GM20000 (cell line): ENCODE measurements at places on chromosomes 12 and 14.

DNA sequence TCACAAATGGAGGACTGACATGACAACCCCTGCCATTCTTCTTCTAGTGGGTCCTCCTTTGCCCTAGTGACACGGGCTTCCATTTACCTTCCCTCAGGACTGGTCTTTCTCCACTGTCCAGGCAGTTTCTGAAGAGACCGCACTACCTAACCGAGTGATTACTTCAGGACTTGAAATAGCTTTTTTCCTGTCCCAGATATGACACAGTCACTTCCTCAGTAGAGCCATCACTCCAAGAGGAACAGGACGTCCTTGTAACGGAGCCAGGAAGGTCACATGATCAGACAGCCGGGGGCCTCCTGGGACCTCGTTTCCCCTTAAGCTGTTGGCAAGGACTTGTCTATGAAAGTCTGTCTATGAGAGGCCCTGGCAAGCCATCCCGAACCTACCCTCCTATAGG is 62.3 kb downstream of the FOS start:
- no peak for DNase-seq

GRCh38 chr14:92726135-92726932 is 22.1 kb downstream of the LGMN start:
- no peak for DNase-seq

DNA sequence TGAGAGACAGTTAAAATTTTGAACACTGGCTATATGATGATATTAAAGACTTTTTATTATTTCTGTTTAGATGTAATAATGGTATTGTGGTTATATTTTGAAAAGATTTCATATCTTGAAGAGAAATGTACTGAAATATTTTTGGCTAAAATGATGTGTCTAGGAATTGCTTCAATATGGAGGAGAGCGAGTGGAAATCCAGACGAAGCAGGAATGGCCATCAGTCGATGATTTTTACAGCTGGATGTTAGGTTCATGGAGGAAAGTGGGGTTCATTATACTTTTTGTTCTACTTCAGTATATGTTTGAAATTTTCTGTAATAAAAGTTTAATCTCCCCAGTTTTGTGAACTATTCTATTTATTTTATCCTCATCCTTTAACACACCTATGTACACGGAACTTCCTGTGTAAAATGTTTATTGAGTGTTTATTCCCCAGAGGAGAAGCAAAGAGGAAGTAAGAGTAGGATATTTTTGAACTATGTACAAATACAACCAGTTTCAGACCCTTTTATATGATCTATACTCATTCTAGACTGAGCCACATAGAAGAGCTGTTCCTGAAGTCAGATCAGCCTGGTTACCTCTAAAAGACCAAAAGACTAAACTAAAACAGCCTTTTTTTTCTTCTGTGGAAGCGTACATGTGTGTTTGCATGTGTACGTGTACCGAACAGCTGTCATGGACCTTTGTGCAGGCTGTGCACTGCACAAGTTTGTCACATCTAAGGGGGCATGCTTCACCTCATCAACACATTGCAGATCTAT is 211.0 kb upstream of the NUDT4 start:
- peak; percentile 34 for DNase-seq

DNA sequence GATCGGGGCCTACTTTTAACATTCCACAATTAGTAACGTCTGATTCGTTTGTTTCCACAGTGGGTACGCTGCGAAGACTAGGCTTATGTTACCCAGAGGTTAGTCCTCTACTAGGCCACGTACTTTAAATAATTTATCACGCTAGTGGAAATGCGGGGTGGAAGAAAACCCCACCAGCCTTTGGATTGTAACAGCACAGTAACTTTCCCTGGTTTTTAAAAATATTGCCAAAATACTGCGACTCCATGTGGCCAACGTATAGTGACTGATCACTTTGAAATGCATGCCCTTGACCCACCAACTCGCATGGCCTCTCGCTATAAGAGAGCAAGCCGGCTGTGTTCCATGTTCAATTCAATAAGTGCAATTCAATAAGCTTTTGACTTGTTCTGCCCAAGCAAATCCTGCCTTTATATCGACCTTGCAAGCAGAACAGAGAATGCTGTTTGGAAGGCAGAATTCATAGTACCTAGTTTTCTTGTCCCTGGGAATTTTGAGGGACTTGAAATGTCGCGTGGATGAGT is 882 bp upstream of the GTF2A1 start:
- no peak for DNase-seq

GRCh38 chr12:94193168-94193567 is 44.8 kb downstream of the PLXNC1 start:
- no peak for DNase-seq

DNA sequence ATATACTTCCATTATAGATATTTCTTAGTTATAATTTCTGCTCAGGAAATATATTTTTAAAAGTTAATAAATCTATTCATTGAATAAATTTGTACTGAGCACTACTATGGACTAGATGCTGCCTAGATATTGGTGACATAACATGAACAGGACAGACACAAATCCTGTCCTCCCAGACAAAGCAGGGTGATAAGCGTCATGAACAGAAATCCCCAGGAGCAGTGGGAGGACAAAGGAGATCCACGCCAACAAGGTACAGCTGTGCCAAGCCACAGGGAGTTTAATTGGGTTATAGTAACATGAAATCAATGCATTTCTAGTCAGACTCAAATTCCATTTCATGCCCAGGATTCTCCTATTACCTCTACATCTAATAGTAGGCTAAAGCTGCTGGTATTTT is 171.8 kb upstream of the CPNE8 start:
- no peak for DNase-seq

GRCh38 chr12:21695986-21696385 is 38.3 kb upstream of the LDHB start:
- no peak for DNase-seq

DNA sequence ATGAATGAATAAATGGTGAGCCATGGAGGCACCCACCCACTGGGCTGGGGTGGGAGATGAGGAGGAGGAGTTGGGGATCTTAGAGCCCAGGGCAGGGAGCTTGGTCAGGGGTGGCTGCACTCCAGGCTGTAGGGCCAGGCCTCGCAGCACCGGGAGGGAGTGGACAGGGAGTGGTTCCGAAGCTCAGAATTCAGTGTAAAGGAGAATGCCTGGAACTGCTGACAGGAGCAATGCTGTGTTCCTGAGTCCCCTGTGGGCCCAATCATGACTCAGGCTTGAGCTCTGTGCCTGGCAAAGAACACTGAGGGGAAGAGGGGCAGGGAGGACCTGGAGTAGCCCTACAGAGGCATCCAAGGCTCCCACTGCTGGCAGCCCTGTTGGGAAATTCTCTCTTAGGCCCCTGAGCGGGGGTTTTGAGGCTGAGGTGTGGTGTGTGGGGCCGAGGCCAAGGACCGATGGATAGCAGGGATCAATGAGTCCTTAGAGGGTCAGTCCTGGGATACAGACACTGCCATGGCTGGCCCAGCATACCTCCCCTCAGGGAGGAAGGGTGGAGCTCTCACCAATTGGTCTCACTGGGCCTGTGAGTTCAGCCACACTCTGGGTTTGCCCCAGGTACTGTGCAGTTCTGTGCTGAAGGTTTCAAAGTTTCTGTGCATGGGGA is 9.5 kb upstream of the RABGGTA start:
- no peak for DNase-seq

DNA sequence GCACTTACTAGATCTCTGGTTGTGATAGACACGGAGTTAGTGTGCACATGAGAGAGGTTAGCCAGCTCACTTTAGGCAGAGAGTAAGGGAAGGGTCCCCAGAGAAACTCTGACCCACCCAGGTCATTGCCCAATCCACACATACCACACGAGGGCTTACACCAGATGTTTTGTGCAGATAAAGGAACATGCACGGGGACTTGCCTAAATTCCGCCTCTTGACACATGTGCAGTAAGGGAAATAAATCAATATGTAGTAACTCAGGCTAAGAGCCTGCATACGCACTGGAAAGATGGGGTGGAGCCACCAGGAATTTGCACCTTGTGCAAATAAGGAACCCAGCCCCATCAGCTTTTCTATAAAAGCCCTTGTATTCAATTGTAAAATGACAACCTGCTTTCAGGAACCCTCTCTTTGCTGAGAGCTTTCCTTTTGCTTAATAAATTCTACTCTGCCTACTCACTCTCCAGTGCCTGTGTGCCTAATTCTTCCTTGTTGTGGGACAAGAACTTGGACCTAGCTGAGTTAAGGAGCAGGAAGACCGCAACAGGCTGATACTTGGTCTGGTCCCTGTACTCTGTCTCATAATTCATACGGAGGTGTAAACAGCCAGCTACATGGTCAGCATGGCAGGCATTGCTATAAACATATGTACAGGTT is 120.2 kb downstream of the EMP1 start:
- no peak for DNase-seq

DNA sequence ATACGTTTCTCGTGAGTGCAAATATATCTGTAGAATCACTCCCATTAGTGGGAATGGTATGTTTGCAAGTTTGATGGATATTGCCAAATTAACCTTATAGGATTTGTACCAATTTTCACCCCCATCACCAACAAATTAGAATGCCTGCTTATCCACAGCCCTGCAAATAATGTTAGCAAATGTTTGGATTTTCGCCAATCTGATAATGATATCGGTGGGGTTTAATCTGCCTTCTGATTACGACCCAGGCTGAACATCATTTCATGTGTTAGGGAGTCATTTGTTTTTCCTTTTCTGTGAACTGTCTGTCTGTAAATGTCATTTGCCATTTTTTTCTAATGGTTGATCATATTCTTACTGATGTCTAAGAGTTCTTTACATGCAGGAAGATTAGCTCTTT is 4.1 kb upstream of the DAZAP2 start:
- no peak for DNase-seq

DNA sequence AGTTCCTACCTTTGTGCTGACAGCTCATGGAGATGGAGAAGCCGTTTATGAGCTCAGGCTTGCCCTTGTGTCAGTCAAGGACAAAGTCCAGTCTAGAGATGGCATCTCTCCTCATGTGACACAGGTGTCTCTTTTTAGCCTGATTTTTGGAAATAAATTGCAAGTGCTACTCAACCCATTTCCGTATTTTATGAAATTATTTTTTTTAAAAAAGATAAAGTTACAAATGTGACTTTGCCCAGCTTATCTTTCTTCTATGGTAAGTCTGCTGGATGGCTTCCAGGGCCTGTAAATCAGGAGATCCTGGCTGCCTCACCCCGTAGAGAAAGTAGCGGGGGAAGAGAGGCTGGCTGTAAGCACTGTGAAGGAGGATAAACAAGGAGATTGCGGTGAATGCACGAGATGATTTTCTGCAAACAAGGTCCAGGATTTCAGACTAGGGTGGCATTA is 169.7 kb downstream of the MYRFL start:
- no peak for DNase-seq
